NCI-H2171 (cell line): ENCODE measurements at places on chromosomes 11 and 22.

GRCh38 chr22:37222440-37222971 is 10.2 kb upstream of the SSTR3 start:
- no peak for DNase-seq

DNA sequence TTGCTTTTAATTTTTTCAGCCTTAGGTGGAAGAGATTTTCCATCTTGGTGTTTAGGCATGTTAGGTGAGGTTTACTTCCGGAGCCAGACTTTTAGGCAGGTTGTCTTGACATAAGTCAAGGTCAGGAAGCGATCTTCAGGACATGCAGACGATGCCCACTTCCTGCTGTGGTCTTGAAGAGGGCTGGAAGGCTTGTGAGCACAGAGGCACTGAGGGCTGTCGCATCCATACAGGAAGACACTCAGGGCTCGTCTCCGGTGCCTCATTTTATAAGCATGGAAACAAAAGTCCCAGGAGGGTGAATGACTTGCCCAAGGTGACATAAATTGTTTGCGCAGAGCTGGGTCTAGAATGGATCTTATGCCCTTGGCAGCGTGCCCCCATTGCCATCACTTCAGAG is 30.8 kb downstream of the MARK2 start:
- DNase-seq, result no peak

DNA sequence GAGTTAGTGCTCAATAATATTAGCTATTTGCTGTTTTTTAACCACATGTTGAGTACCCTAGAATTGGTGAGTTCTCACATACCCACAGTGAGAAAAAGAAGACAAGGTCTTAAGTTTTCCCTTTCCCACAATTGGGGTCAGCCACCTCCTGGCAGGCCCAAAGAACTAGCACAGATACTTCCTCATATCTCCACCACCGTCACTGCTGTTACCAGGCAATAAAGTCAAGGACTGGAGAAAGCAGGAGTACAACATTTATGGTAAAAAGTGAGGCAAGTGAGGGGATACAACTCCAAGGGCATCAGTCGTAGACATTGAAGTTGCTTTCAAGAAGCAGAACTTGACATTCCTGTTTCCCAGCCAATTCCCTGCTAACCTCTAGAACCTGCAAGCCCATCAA is 19.6 kb downstream of the ELP4 start:
- no peak for DNase-seq

DNA sequence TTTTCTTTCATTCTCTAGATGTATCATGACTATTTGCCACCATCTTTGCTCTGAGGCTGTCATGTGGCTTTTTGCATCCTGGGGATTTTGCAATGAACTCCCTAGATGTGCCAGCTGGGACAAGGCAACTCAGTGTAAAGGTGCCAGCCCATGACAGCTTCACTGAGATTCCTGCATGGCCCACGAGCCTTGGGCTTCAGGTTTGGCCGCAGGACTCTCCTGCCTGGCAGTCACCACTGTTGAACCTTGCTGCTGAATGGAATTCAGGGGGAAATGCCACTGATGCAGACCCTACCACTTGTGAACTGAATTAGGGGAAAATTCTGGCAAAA is 385.2 kb downstream of the SOX6 start:
- DNase-seq, result no peak

DNA sequence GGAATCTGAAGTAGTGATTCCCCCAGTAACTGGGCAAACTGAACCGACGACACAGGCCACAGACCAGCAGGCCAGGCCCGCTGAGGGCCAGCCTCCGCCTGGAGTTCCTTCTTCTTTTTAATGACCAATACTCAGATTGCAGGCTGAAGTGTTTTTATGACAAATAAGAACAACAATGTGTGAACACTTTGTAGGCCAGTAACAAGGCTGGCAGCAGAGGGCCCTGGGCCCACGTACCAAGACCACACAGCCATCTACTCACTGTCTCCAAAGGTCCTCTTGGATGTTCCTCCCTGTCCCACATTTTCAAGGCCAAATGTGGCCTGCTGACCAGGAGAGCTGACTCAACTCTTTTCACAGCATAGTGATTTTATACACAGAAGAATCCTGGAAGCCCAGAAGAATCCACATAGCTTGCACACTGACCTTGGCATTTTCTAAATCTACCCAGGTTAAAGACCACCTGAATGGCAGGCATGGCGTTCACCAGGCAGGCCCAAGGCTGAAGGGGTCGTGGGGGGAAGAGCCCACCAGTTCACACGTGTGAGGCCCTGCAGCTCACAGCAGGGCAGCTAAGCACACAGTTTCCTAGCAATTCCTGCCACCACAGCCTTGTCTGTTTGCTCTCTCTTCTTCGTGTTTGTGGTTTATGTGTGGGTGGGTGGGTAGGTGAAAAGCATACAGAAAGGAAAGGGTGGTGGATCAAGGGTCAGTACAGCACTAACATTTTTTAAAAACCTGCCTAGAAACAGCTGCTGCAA is 13.3 kb downstream of the SMCO4 start:
- no peak for DNase-seq

GRCh38 chr11:83019888-83020579 is 51.7 kb downstream of the RAB30 start:
- DNase-seq, result no peak

- DNase-seq, result no peak
Measured at GRCh38 chr11:71388637-71389235, 59.5 kb downstream of the DHCR7 start.

GRCh38 chr11:43788421-43788820 is 92.2 kb upstream of the ALKBH3 start:
- DNase-seq, result peak; percentile 86

- no peak for DNase-seq
Measured at GRCh38 chr11:66316849-66317251, at the start of gene CD248. CD248 (minus strand) TSS chr11:66317044; CDS start chr11:66317027, 17 bp downstream.

DNA sequence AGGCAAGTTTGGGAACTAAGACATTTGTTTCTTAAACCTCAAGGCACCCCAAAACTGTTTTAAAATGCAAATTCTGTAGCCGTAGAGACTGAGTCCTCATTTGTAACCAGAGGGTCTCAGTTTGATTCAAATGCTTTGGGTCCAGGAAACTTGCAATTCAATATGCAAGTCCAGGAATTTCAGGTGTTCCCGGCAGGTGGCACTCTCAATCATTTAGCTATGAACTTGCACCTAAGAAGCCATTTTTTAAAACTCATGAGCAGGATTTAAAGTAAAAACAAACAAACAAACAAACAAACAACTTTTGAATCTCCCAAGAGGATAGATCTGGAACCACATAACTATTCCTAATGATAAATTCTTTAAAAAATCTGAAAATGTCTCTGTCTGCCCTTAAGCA is 8.7 kb upstream of the ABTB2 start:
- no peak for DNase-seq

DNA sequence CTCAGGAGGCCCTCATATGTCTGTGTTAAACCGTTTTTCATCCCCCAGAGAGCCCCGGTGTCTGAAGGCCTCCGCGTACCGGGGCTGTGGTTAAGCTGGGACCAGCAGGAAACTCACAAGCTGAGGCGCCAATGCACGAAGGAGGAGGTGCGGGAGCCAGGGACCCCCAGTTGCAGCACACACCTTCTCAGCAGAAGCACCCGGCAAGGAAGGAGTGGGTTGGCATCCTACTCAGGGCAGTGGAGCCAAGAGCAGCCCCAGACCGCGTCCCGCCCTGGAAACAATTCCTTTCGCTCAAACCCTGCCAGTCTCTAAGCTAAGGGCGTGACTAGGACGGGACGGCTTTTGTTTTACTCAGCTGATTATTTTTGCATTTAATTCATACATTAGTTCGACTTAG is 726.9 kb downstream of the BRD1 start:
- no peak for DNase-seq

GRCh38 chr22:49425356-49425755 is 402.3 kb downstream of the BRD1 start:
- DNase-seq, result no peak

DNA sequence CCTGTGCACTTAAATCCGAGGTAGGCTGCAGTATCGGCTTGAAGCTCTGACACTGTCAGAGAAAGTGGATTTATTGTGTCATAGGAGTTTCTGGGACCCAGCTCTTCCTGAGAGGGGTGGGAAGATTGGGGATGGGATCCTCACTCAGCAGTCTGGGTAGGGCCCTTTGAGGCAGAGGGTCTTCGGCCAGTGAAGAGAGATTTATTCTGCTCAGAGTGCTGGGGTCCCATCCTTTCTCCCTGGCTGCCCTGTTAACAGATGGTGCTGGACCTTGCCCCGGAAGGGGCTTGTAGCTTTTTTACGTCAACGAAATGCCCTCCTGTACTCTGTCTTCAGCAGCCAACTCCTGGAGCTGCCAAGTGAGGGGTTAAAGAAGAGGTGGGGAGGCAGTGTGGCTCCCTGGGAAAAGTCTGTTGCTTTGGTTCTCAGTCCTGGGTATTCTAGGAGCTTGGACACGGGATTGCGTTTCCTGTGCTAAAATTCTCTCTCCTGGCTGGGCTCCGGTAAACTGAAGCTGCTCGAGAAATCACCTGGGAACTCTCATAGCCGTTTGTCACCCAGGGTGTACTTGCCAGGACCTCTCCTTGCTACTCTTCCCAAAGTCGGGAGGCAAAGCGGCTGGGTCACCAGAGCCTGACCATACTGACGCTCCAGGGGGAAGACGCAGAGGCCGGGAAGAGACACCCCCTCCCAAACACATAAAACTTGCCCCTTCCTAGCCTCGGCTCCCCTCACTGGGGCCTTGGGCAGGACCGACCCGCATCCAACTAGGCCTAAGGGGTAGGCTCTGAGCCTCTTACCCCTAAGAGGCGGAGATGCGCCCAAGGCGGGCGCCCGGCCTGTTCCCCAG is 806 bp upstream of the SMDT1 start:
- DNase-seq, result no peak

DNA sequence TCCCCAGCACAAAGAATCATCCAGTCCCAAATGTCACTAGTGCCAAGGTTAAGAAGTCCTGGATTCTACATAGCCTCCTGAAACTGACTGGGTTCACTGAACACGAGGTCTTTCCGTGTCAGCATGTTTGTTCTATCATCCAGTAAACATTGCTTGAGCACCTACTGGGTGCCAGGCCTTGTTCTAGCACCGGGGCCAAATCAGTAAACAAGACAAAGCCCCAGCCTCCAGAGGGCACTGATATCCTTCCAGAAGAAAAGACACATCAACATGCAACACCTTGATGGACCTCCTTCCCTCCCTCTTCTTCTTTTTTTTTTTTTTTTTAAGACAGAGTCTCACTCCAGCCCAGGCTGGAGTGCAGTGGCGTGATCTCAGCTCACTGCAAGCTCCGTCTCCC is 26.9 kb downstream of the TPST2 start:
- no peak for DNase-seq

- DNase-seq, result no peak
Measured at GRCh38 chr11:115598257-115598901, 94.2 kb upstream of the CADM1 start.

DNA sequence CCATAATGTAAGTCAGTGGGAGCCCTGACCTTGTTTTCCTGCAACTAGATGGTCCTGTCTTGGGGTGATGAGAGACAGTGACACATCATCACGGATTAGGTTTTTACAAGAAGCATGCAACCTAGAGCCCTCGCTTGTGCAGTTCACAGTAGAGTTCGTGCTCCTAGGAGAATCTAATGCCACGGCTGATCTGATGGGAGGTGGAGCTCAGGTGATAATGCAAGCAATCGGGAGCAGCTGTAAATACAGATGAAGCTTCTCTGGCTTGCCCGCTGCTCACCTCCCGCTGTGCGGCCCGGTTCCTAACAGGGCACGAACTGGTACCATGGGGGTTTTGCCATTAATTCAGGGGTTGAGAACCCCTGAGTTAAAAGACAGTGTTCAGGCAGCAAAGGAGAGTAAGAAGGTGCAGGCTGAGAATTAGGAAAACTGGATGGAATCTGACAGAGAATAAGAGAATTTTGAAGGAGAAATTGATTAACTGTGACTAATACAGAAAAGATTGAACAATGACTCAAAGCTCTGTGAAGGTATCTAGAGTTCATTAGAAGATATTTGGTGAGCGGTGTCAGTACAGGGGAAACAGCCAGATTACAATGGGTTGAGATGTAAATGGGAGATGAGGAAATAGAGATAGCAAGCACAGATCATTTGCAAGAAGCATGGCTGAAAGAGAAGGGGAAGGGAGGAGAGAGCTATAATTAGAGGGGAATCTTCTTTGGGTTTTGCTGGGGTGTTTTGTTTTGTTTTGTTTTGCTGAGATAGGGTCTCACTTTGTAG is 21.0 kb downstream of the WEE1 start:
- DNase-seq, result no peak

GRCh38 chr11:69131644-69132300 is 24.0 kb upstream of the SMIM38 start:
- peak; percentile 33 for DNase-seq

DNA sequence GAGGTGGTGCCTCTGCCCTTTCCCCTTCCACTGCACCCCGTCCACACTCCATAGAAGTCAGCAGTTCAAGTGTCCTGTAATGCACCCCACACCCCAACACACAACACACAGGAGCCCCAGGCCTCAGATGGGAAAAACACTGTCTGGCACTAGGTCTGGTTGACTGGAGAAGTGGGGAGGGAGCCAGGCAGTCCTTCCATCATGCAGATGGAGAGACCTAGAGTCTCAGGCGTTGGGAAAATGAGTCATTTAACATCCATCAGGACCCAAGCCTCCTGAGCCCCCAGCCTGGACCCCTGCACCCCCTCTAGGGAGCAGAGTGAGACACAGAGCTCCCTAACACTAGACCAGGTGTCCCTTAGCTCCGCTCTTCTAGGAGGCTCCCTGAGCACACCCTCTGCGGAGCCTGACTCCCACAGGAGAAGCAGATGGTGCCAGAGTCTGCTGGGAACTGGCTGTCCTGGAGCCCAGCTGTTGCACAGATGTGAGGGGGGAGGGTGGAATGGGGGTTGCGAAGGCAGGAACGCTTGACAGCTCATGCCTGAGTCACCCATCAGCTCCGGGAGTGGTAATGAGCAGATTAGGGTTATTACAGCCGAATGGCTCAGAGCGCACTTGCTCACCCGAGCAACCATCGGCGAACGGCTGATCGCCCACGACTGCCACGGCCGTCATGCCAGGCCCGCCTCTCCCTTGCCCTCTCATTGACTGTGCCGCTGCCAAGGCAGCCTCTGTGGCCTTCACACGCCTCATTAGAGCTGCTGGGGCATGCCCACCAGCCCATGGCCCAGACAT is 22.1 kb upstream of the SYT7 start:
- peak; percentile 96 for DNase-seq

DNA sequence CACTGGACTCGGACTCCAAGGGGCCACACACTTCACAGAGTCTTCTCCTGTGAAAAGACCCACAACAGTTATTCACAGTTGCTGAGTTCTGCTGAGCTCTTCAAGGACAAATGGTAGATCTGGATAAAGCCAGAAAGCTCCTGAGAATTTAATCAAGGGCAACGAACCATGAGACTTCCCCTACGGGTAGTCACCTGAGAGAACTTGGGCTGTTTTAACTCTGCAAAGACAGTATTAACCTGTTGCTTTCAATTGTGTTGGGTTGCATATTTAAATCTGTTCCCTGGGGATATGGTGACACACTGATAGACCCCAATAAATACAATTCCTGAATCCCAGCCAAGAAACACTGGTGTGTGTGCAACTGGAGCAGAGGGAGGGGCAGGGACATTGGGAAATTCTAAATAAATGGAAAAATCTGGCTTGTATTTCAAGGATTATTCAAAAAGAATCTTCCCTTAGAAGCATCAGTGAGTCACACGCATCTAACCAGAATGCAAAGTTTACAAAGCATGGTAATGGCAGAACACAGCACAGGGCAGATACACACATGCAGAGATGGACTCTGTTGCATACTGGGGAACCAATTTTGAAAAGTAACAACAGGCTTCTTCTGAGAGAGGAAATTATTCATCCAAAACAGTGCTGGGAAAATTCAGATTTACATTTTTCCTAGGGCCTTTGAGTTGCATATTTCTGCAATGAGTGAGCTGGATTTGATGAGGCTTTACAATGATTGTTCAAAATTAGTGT is 4.0 kb downstream of the KCNJ1 start:
- no peak for DNase-seq
